ENCODE measurements at places on chromosomes 2 and 18.

GRCh38 chr2:189233527-189233926, 54.0 kb upstream of the COL5A2 start:
- DNase-seq = no peak

GRCh38 chr18:28816155-28816554, 639.2 kb upstream of the CDH2 start:
- DNase-seq = no peak

- no peak for DNase-seq
Measured at GRCh38 chr2:231415029-231415428, 19.5 kb downstream of the B3GNT7 start.

DNA sequence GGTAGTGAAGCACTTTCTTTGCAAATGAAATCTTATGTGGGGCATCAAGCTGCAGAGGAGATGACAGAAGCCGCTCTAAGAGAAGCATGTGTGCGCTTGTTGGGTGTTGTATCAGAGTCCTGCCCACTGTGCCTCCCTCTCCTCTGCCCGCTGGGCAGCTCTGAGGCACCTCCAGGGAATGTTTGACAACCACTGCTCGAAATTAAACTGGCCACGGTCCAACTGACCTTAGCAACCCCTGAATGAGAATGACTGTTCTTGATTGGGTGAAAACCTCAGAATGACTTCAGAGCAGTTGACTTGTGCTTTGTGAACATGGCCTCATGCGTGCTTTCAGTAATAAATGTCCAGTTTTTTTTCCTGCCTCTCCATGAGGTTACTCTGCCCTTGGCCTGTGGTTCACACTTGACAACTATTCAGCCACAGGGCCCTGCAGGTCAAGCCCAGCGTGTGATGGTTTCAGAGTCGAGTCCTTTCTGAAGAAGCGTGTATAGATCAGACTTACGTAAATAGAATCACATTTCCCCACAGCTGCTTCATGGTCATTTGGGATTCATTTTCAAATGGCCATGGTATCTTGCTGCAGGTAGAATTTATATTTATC, 94.9 kb downstream of the SLC4A3 start:
- DNase-seq = no peak

DNA sequence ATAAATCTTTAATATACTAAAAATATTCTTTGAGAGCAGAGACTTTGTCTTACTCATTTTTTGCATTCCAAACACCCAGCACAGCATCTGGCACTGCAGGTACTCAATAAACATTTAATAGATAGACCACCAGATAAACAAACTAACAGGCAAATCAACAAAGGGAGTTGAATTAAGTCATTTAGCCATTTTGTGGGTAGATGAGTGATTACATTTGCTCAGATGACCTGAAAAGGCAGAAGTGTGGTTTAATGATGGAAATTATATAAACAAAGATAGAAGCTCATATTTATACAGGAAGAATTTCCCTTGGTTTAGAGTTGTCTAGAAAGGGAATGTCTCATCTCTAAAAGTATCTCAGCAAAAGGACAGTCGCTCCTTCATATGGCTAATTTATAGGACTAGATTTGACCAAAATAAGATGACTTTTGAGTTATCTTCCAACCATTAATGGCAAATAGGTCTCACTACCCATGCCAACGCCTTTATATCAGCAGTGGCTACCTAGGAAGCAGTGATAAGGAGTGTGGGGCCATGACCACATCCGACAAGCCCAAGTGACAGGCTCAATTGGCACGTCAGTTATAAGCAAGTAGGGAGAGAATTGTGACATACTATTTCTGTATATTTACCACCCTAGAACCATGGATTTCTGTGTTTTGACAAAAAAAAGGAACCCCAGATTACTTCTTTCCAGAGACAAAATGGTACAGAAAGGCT, 173.5 kb downstream of the ATAD2B start:
- no peak for DNase-seq

GRCh38 chr2:48109491-48110204, 203.3 kb upstream of the FBXO11 start:
- DNase-seq = no peak

DNA sequence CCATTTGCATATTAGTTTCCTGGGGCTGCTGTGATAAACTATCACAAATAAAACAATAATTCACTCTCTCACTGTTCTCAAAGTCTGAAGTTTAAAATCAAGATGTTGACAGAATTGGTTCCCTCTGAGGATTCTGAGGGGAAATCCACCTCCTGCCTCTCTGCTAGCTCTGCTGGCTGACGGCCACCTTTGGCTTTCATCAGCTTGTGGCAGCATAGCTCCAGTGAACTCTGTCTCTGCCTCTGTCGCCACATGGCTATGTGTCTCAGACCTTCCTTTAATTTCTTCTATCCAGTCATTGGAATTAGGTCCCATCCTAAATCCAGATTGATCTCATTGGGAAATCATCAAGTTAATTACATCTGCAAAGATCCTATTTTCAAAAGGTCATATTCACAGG, 38.9 kb upstream of the TRIM43 start:
- no peak for DNase-seq

DNA sequence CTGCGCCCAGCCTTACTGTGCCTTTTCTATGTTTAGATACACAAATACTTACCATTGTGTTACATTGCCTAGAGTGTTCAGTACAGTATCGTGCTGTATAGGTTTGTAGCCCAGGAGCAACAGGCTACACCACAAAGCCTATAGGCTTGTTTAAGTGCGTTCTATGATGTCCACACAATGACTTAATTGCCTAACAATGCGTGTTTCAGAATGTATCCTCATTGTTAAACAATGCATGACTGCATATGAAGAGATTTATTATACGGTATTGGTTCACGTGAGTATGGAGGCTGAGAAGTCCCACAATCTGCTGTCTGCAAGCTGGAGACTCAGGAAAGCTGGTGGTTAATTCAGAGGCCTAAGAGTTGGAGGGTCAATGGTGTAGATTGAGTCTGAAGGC, 46.1 kb upstream of the MGAT4A start:
- no peak for DNase-seq

- DNase-seq = no peak
Measured at GRCh38 chr2:74578408-74578807, 23.9 kb downstream of the DOK1 start.

GRCh38 chr2:196742216-196742615, 57.3 kb downstream of the GTF3C3 start:
- DNase-seq = no peak

GRCh38 chr2:123453772-123454171, 571.3 kb upstream of the CNTNAP5 start:
- DNase-seq = no peak

DNA sequence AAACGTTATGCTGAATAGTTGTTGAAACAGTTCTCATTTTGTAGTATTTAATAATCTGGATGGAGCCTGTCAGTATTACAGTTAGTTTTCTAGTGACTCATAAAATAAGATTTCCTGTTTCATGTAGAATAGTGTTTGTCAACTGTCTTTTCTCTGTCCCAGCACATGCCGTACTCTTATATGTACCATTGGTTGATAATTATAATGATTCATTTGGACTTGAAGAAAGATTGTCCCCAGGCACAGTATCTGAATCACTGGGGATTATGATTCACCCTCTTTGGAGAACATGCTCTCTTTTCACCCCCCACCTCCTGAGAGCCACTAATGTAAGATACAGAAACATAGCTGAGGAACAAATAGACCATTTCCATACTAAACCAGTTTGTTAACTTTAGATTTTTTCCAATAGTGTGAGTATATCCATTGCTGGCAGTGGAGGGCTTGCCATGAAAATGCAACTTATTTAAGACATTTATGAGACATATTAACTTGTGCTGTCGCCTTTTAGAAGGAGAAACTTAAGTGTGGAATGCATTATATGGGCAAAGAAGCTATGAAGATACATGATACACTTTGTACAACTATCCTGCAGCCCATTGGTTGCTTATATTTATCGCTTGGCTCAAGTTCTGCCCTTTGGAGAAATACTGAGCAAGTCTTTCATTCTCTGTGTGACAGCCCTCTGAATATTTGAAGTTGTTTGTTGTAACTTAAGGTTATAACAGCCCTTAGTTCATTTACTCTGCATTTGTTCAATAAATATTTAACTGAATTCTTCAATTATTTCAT, 12.4 kb downstream of the COPS8 start:
- no peak for DNase-seq

GRCh38 chr2:168700615-168701245, 101.7 kb upstream of the NOSTRIN start:
- no peak for DNase-seq

DNA sequence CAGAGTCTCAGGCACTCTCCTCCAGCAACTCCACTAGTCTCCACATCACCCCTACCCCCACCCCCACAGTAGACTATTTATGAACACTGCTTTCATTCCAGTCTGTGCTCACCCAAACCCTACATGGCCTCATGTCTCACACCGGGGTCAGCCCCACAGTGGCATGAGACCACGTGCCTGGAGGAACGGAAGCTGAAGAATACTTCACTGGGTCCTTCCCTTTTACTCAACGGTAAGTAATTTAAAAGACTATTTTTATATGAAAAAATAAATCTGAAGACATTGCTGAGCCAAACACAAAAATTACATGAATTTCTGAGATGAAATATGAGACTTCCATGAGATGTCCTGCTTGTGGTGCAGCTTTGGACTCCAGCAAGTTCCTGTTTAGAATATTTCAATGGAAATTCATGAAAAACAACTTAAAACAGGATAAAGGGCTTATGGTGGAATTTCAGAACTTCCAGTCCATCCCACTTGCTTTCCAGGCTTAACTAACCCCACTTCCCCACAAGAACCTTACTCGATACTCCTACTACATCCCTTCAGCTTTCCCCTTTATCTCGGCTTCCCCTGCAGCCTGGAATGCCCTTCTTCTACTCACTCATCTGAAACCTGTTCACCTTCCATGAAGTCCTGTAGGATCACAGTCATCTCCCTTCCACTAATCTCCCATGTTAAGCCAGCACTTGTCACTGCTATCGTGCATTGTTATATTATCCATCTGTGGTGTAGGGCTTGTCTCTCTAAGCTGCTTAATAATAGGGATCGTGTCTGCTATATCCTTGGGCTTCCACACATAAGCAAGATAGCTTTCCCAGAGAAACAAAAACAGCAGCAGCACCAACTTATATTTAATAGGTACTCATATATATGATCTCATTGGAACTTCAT, 47.9 kb downstream of the SLC14A1 start:
- DNase-seq = no peak

DNA sequence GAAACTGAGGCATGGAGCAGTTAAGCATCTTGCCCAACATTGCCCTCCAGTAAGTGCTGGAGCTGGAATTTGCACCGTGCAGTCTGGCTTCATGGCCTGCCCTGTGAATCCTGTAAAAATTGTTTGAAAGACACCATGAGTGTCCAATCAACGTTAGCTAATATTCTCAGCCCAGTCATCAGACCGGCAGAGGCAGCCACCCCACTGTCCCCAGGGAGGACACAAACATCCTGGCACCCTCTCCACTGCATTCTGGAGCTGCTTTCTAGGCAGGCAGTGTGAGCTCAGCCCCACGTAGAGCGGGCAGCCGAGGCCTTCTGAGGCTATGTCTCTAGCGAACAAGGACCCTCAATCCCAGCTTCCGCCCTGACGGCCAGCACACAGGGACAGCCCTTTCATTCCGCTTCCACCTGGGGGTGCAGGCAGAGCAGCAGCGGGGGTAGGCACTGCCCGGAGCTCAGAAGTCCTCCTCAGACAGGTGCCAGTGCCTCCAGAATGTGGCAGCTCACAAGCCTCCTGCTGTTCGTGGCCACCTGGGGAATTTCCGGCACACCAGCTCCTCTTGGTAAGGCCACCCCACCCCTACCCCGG, 1.3 kb downstream of the PROC start:
- no peak for DNase-seq

DNA sequence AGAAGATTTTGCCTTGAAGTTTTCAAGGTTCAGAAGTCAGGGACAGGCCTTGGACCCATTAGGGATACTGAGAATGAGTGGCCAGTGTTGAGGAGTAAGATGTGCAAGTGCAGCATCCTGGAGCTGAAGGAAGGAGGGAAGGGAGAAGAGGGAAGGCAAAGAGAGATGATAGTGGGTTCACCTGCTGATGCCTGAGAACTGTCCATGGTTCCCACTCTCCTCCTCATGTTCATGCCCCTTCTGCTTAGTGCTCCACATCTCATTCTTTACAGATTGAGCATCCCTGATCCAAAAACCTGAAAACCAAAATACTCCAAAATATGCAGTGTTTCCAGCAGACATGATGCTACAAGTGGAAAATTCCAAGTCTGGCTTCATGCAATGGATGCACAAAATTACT, 137.8 kb downstream of the CCDC102B start:
- DNase-seq = no peak

GRCh38 chr18:50131591-50131990, 63.4 kb downstream of the MYO5B start:
- no peak for DNase-seq

DNA sequence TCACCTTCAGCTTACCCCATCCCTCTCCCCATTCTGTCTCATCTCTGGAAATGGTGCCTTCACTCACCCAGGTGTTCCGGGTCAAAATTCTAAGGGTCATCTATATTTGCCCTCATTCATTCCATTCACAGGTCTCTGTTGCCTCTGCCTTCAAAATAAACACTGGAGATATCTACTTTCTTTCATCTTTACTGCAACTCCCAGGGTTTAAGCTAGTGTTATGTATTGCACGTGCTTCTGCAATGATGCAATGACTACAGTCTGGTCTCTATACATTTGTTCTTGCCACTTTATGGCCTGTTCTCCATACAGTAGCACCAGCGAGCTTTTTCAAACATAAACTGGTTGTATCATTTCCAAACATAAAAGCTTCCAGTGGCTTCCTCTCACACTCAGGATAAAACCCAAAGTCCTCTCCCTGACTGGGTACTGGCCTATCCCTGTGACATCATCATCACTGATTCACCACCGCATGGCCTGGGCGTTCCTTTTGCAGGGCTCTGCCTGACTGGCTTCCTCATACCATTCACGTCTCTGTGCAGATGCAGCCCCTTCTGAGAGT, 14.3 kb downstream of the DSG2 start:
- no peak for DNase-seq

GRCh38 chr2:105969552-105969951, 224.5 kb downstream of the UXS1 start:
- DNase-seq = no peak

GRCh38 chr2:6290217-6291015, 575.3 kb downstream of the CMPK2 start:
- DNase-seq = no peak

DNA sequence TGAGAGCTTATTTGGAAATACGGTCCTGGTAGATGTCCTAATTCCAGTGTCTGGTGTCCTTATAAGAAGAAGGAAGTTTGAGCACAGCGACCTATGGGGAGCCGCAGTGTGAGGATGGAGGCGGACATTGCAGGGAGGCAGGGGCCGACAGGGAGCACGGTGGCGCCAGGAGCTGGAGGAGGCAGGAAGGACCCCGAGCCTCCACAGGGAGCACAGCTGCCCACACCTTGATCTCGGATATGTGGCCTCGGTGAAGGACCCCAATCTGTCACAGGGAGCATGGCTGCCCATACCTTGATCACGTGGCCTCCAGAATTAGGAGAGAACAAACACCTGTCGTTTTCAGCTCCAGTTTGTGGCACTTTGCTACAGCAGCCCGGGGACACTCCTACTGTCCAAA, 461.6 kb upstream of the SALL3 start:
- no peak for DNase-seq

GRCh38 chr2:227016894-227017293, 147.1 kb downstream of the COL4A4 start:
- DNase-seq = no peak

- no peak for DNase-seq
Measured at GRCh38 chr2:42167458-42167857, 1.7 kb upstream of the EML4 start.
